ENCODE measurements at places on chromosomes 2 and 18.

GRCh38 chr2:43332653-43333052, 106.2 kb upstream of the ZFP36L2 start:
- no peaks in the 10 kb centered on the region for H3K27me3 ChIP-seq
- no peak for DNase-seq
- H3K27ac ChIP-seq: no peak overlapping the region
- no peak overlapping the region for H3K4me3 ChIP-seq

DNA sequence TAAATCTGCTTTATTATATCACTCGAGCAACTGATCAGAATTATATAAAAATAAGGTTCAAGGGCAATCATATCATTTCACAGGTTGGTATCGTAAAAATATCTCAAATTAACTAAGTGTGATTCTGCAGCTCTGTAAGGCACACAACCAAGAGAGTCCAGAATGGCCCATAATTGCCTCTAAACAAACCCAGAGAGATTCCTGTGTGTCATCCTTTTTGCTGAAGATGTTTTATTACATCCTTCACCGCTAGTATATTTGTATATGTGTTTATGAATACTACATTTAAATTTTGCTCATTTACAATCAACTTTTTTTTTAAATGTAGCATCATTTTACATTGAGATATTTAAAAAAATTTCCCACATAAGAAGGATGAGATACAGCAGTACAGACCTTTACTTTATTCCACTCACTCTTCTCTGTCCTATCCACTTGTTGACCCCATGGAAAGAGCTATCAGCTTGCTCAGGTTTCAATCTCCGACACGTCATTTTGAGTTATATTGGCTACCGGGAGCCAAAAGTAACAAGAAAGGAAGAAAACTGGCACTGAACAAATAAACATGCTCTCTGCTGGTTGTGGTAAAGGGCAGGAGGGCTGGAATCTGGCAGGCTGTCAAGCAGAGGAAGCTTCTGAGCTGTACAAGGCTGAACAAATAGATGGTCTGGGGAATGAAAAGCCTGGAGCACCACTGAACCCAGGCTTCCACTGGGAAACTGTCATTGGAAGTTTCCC, 23.1 kb downstream of the PLA2R1 start:
- peaks cover 7% of the 10 kb centered on the region for H3K27me3 ChIP-seq
- no peak overlapping the region for H3K27ac ChIP-seq
- no peak for DNase-seq
- H3K36me3 ChIP-seq: no peaks in the 10 kb centered on the region
- H3K4me1 ChIP-seq: no peaks in the 10 kb centered on the region

DNA sequence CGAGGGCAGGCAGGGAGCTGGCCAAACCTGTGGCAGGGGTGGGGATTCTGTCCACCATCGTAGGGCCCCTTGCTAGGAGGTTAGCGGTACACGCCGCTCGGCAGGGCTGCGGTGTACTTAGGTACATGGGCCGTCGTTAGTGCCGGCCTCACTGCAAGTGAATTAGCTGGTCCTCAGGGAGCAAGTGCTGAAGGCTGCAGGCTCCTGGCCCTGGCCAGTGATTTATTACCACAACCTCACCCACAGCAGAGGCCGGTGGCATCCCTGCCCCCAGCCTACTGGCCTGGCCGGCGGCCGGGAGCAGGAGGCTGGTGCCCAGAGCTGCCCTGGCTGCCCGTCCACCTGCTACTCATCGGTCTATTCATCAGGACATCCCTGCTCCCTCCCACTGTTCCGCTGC, 19.6 kb upstream of the PTMA start:
- H3K27ac ChIP-seq: no peak overlapping the region
- no peak for DNase-seq
- no peaks in the 10 kb centered on the region for H3K27me3 ChIP-seq
- no peaks in the 10 kb centered on the region for H3K4me1 ChIP-seq
- H3K36me3 ChIP-seq: no peaks in the 10 kb centered on the region

- H3K4me1 ChIP-seq: peaks cover 9% of the 10 kb centered on the region
- H3K27me3 ChIP-seq: no peaks in the 10 kb centered on the region
- no peak overlapping the region for H3K4me3 ChIP-seq
- H3K27ac ChIP-seq: no peak overlapping the region
- H3K36me3 ChIP-seq: no peaks in the 10 kb centered on the region
Observed at GRCh38 chr2:226652369-226652768, 147.3 kb downstream of the IRS1 start.

DNA sequence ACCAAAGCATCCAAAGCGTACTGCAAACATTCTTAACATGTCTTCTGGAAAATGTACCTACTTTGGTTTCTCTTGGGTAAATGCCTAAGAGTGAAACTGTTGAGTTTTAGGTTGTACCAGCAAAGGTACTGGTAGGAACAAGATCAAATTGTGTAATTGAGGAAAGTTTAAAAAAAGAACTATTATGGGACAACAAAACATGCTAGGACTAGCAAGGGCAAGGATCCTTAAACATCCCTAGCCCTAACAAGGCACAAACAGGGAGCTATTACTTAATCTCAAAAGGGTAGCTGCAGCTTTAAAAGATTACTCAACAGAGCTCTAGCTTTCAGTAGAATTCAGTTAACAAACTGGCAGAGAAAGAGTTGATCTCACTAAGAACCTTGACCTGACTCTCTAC, 56.0 kb upstream of the GRB14 start:
- DNase-seq: no peak
- no peaks in the 10 kb centered on the region for H3K36me3 ChIP-seq
- no peaks in the 10 kb centered on the region for H3K27me3 ChIP-seq
- no peak overlapping the region for H3K4me3 ChIP-seq
- H3K4me1 ChIP-seq: no peaks in the 10 kb centered on the region

GRCh38 chr2:121400201-121400600, 115.2 kb upstream of the TFCP2L1 start:
- H3K4me1 ChIP-seq: no peaks in the 10 kb centered on the region
- DNase-seq: no peak
- H3K27ac ChIP-seq: no peak overlapping the region

Measured in naive thymus-derived CD4-positive, alpha-beta T cell (primary cell).